ENCODE measurements at places on chromosomes 12 and 14.
A peak's percentile ranks its signal among the peaks of the same experiment; 100 is the strongest.

DNA sequence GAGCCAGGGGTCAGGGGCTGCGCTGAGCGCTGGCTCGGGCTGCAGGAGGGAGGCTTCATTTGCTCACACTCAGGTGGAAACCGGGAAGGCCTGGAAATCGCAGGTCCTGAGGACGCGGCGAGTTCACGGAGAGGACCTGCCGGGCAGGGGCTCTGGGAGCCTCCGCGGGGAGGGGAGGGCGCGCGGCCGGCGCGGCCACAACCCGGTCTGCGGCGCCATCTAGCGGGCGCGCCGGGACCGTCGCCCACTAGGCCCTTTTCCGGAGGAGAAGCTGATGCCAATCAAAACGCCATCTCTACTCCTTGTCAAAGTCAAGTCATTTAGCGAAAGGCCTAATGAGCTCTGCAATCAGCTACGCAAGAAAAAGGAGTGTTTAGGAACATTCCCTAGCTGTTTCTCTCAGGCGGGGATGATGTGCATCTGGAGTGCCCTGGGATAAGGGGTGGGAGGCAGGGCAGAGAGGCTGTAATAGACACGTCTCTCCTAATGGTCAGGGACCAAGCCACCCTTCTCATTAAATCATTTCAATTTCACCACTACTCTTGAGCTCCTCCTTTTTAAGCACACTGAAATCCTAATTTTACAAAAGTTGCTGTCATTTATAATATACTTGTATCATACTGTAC, 885.8 kb upstream of the TMEM132C start:
- peaks cover 11% of the 10 kb centered on the region for H3K4me1 ChIP-seq
- H3K36me3 ChIP-seq: no peaks in the 10 kb centered on the region
- H3K27ac ChIP-seq: no peak overlapping the region

DNA sequence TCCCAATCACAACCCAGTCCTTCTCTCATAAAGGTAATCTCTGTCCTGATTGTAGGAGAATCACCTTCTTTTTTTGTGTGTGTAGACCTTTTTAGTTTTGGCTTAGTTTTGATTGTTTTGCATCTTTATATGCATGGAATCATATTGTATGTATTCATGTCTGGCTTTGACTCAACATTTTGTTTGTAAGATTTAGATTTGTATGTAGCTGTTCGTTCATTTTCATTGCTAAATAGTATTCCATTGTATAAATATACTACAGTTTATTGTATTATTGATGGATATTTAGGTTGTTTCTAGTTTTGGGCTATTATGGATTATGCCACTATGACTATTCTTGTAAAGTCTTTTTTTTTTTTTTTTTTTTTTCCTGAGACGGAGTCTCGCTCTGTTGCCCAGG, 10.5 kb downstream of the ERC1 start:
- DNase-seq: no peak
- H3K4me3 ChIP-seq: no peak overlapping the region
- peaks cover 17% of the 10 kb centered on the region for H3K4me1 ChIP-seq
- H3K27me3 ChIP-seq: no peaks in the 10 kb centered on the region
- H3K36me3 ChIP-seq: peaks cover 26% of the 10 kb centered on the region
- H3K27ac ChIP-seq: no peak overlapping the region

DNA sequence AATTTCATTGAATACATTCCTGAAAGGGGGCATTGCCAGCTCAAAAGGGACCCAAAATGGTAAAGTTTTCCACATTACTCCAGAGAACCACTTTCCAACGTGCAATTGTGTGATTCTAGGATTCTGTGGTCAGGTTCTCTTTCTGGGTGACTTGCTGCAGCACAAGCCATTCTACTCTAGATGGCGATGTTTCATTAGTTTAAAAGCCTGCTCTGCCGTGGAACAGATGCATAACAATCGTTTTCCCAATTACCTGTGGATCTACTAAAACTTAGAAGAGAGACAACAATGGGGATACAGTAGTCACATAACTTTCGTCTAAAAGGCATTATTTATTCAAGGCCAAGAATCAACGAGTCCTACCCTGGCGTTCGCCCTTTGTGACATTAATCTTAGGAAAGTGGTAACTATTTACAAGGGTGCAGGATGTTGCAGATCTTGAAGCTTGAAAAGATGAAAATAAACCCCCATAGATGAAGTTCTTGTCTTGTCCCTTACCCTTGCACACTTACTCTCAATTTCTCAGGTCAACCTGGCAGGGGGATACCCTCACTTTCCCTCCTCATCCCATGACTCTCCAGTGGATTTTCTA, 400.9 kb downstream of the SNAPC1 start:
- no peaks in the 10 kb centered on the region for H3K4me1 ChIP-seq
- no peak for DNase-seq
- H3K27me3 ChIP-seq: peaks cover 10% of the 10 kb centered on the region
- H3K27ac ChIP-seq: no peak overlapping the region
- no peak overlapping the region for H3K4me3 ChIP-seq

GRCh38 chr14:104378698-104379113, 200.9 kb upstream of the C14orf180 start:
- no peak for DNase-seq
- no peaks in the 10 kb centered on the region for H3K36me3 ChIP-seq
- H3K4me1 ChIP-seq: no peaks in the 10 kb centered on the region
- H3K27ac ChIP-seq: no peak overlapping the region
- peaks cover 60% of the 10 kb centered on the region for H3K27me3 ChIP-seq

- no peak for DNase-seq
- peaks cover 20% of the 10 kb centered on the region for H3K36me3 ChIP-seq
- H3K27me3 ChIP-seq: no peaks in the 10 kb centered on the region
Measured at GRCh38 chr14:91270619-91271018, 26.1 kb upstream of the GPR68 start.

DNA sequence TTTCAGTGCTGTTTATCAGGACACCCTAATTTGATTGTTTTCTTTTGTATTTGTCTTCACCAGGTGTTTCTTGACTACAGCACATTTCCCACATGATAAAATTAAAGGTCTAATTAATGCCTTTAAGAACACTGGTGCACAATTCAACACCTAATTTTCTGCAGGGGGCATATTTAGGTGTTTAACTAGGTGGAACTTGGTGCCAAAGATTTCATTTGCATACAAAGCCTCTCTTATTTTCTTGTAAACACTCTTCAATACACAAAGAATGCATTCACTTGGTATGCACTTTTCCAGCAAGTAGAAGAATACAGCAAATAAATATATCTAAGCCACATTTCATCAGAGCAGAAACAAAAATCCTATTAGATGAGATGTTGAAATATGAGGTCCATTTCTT, 646.2 kb upstream of the FOXG1 start:
- DNase-seq: no peak
- no peaks in the 10 kb centered on the region for H3K36me3 ChIP-seq
- no peaks in the 10 kb centered on the region for H3K27me3 ChIP-seq
- H3K4me3 ChIP-seq: no peak overlapping the region
- H3K4me1 ChIP-seq: no peaks in the 10 kb centered on the region

DNA sequence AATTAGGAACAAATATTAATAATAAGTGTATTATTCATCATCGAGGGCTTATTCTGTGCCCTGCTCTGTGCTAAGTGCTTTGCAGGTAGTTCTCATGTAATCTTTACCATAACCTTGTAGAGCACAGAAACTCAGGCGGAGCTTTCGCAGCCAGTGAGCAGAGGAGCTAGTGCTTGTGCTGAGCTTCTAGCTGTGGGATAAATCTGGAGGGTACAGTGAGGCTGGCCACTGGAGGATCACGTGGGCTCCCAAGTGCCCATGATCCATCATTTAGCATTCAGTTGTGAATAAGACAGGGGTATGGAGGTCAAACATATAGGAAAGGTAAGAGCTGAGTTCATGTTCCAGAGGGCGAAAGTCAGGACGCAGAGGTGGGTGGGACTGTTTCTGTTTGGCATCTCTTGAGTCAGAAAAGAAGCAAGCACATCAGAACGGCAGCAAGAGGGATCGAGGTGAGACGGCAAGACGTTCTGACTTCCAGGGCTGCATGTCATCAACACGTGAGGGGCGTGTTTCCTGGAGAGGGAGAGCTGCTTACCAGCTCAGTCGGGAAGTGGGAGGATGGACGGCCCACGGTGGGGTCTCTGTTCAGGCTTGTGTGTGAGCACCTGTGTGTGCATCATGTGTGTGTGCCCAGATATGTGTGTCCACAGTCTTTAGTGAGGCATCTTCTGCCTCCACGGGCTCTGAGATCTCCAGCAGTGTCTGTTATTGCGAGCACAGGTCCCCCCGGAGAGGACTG, 16.8 kb upstream of the KRT80 start:
- H3K36me3 ChIP-seq: no peaks in the 10 kb centered on the region
- H3K4me3 ChIP-seq: no peak overlapping the region
- peaks cover 48% of the 10 kb centered on the region for H3K4me1 ChIP-seq
- peak overlapping the region; percentile 87 for H3K27ac ChIP-seq
- peak; percentile 48 for DNase-seq
- H3K27me3 ChIP-seq: no peaks in the 10 kb centered on the region

- no peaks in the 10 kb centered on the region for H3K27me3 ChIP-seq
- H3K36me3 ChIP-seq: no peaks in the 10 kb centered on the region
- no peaks in the 10 kb centered on the region for H3K4me1 ChIP-seq
- H3K27ac ChIP-seq: no peak overlapping the region
- H3K4me3 ChIP-seq: no peak overlapping the region
- no peak for DNase-seq
Measured at GRCh38 chr12:31006416-31007152, 67.1 kb upstream of the DDX11 start.

- H3K27me3 ChIP-seq: no peaks in the 10 kb centered on the region
- no peaks in the 10 kb centered on the region for H3K36me3 ChIP-seq
- no peak for DNase-seq
Measured at GRCh38 chr12:130703733-130704375, 12.2 kb downstream of the RIMBP2 start.

DNA sequence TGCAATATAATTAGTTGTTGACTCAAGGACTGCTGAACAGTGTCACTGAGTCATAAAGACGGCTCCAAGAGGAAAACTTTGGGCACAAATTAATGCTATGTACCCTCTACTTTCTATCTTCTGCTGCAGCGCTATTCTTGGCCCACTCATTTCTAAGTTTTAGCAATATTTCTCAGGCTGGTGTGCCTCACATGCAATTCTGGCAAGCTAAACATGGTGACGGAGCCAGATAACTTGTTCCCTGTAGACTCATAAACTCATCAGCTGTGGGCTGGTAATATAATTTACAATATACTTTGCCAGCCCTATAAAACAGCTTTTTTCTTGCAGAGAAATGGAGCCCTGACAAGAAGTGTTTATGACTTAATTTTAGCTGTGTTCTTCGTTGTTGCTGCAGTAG, 615.1 kb downstream of the NRXN3 start:
- H3K36me3 ChIP-seq: no peaks in the 10 kb centered on the region
- H3K27ac ChIP-seq: no peak overlapping the region
- no peak for DNase-seq

- DNase-seq: no peak
- no peaks in the 10 kb centered on the region for H3K27me3 ChIP-seq
- peak overlapping the region; percentile 12 for H3K27ac ChIP-seq
- no peak overlapping the region for H3K4me3 ChIP-seq
- H3K36me3 ChIP-seq: no peaks in the 10 kb centered on the region
Measured at GRCh38 chr12:67091204-67091603, 178.0 kb upstream of the CAND1 start.

- peaks cover 63% of the 10 kb centered on the region for H3K36me3 ChIP-seq
- H3K27ac ChIP-seq: peak overlapping the region; percentile 98
- H3K4me1 ChIP-seq: peaks cover 69% of the 10 kb centered on the region
- no peak for DNase-seq
- H3K4me3 ChIP-seq: peak overlapping the region; percentile 91
- no peaks in the 10 kb centered on the region for H3K27me3 ChIP-seq
Measured at GRCh38 chr14:68977180-68977717, 1.9 kb downstream of the ACTN1 start.

- no peak for DNase-seq
- no peaks in the 10 kb centered on the region for H3K27me3 ChIP-seq
- no peaks in the 10 kb centered on the region for H3K36me3 ChIP-seq
- H3K4me3 ChIP-seq: no peak overlapping the region
Measured at GRCh38 chr12:66497008-66497897, 181.6 kb downstream of the GRIP1 start.

DNA sequence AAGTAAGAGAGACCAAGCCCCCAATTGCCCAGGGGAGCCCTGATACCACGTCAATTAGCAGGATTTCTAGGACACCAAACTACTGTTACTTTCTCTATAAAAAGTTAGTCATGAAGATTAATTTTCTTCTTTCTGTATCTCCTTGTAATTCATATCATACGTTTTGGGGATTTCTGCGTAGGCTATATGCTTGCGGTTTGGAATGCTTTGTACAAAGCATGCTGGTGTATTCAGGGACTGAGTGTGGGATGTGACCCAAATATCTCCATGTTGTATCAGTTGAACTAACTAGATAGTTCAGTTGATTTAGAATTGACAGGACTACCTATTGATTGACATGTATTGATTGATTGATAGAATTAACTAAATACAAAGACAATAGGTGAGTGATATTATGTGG, 7.7 kb downstream of the GPR33 start:
- H3K4me1 ChIP-seq: no peaks in the 10 kb centered on the region
- H3K27me3 ChIP-seq: no peaks in the 10 kb centered on the region
- H3K4me3 ChIP-seq: no peak overlapping the region
- H3K36me3 ChIP-seq: no peaks in the 10 kb centered on the region
- no peak for DNase-seq
- no peak overlapping the region for H3K27ac ChIP-seq

GRCh38 chr12:119964929-119965328, 24.1 kb upstream of the BICDL1 start:
- H3K27ac ChIP-seq: no peak overlapping the region
- no peak for DNase-seq
- no peaks in the 10 kb centered on the region for H3K27me3 ChIP-seq
- H3K36me3 ChIP-seq: no peaks in the 10 kb centered on the region
- H3K4me3 ChIP-seq: no peak overlapping the region
- no peaks in the 10 kb centered on the region for H3K4me1 ChIP-seq

DNA sequence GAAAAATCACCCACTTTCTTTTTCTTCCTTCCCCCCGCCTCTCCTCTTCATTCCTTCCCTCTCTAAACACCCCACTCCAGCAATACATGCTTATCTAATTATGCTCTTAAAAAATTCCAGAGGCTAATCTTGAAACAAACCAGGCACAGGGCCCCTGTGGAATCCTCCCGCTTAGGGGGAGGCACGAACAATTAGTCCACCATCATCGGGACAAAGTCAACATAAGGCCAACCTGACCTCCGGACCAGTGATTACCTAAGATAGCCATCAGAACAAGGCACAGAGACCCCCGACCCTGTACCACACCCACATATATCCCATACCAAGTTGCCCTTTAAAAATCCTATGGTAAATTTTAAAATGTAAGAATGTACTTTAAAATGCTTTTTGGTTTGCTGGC, 47.1 kb downstream of the KIF21A start:
- H3K27ac ChIP-seq: no peak overlapping the region
- DNase-seq: no peak
- H3K4me1 ChIP-seq: no peaks in the 10 kb centered on the region
- H3K4me3 ChIP-seq: no peak overlapping the region

- no peaks in the 10 kb centered on the region for H3K27me3 ChIP-seq
- DNase-seq: no peak
- no peaks in the 10 kb centered on the region for H3K4me1 ChIP-seq
- no peak overlapping the region for H3K4me3 ChIP-seq
- no peak overlapping the region for H3K27ac ChIP-seq
- no peaks in the 10 kb centered on the region for H3K36me3 ChIP-seq
Measured at GRCh38 chr12:51183816-51184215, 10.9 kb upstream of the TFCP2 start.

All from RWPE2 (cell line).